Stimulated activated CD4-positive, alpha-beta T cell treated with anti-CD3 and anti-CD28 coated beads, Interleukin-1b, Interleukin-23, amount 100 ng/mL, for 24 hours (primary cell): ENCODE measurements at places on chromosomes 3 and 15.

- DNase-seq: no peak
Observed at GRCh38 chr15:79661411-79661810, 229.3 kb downstream of the MINAR1 start.

- DNase-seq: no peak
Observed at GRCh38 chr15:29842290-29842689, 20.0 kb upstream of the TJP1 start.

DNA sequence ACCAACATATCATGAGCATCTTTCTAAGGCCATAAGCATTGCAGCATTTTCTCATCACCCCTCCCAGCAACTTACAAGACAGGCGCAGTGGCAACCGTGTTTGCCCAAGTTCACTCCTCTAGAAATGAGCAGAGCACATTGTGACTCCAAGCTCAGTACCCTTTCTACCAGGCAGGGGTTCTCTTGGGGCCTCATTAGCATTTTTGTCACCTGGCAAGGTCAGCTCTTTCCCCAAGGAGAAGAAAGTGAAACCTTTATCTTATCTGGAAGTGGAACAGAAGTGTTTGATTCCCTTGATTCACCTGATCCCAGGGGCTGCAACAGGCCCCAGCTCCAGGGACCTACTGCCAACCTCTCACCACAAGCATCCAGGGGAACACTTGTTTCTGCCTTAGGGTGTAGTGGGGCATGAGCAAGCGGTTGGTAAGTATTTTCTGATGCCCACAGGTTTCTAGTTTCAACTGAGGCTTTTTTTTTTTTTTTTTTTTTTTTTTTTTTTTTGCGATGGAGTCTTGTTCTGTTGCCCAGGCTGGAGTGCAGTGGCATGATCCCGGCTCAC is 44.0 kb upstream of the HERC1 start:
- no peak for DNase-seq

DNA sequence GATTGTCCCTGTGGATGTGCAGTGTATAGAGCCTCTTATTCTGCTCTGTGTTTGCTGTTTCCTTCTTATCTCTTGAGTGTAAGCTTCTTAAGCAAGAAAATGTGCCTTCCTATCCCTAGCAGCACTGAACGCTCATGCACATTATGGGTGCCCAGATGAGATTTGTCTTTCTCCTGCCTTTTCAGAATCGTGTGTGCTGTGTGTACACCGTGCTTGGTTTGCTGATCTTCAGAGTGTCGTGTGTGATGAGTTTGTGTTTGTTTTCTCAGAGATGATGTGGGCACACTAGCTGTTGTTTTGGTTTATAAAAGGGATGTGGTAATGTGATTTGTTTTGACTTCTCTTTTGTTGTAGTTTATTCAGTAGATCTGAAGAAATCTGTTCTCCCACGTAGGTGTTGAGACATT is 19.7 kb downstream of the GPR171 start:
- DNase-seq: no peak

- DNase-seq: no peak
Observed at GRCh38 chr3:67123914-67124313, 125.8 kb downstream of the KBTBD8 start.

DNA sequence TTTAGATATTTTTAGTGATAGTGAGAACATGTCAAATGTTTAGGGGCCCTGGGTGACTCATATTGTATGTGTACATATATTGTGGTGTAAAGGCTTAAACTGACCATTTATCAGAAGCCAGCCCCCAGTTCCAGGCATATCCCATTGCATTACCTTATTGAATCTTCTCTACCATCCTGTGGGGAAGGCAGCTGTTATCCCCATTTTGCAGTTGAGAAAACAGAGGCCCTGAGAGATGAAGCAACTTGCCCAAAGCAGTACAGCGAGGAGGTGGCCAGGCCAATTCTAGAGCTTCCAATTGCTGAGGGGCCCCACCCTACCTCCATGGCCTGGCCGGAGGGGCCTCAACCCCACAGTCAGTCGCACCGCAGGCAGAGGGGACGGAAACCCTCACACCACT is 47.9 kb downstream of the ZNF710 start:
- DNase-seq: no peak
